SJSA1 (cell line): ENCODE measurements at places on chromosomes 3 and 15. TPM values are rescaled to one million over a fixed set of nuclear protein-coding genes. Genes with fewer than 3 reads are reported as not detected.

- DNase-seq = no peak
Measured at GRCh38 chr3:137641879-137642704, 122.0 kb upstream of the SOX14 start.

GRCh38 chr3:71313844-71314243 is 269.7 kb downstream of the FOXP1 start:
- no peak for DNase-seq

- no peak for DNase-seq
Measured at GRCh38 chr3:40019376-40019775, 210.0 kb downstream of the MYRIP start.

- peak; percentile 95 for DNase-seq
Measured at GRCh38 chr3:197394464-197395321, 96.3 kb upstream of the DLG1 start.

GRCh38 chr3:43043793-43044192 is 62.1 kb downstream of the POMGNT2 start:
- DNase-seq = no peak

DNA sequence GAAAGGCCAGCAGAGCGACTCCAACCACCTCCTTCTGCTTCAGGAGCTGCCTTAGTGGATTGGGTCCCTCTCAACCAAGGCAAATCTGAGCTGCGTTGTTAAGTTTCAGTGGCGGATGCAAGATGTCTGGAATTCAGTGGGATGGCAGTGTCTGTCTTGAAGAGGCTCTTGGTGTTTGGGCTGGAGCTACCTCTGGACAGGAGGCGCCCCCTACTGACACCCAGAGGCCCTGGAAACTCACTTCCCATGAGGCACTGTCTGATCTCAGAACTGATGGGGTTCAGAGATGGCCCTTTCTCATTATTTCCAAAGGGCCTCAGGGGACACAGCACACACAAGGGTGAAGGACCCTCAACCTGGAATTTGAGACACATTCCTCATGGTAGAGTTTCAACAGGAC is 6.0 kb upstream of the SLC28A1 start:
- no peak for DNase-seq

- DNase-seq = no peak
Measured at GRCh38 chr15:63918901-63919348, 85.2 kb upstream of the HERC1 start.

DNA sequence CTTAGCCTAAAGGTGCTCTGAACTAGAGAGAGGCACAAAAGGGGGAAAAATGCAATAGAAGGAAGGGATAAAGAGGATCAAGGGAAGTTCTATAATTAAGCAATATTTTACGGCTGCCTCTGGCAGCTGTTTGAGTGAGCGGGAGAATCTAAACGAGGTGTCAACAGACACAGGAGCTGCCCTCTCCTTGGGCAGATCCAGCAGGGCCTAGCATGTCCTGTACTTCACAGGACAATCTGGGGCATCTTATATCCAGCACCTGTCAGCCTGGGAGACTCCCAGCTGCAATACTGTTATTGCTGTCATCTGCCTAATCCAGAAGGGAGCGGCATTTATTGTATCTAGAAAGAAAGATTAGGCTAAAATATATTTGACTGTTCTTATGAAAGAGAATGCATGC is 68.9 kb downstream of the WWTR1 start:
- no peak for DNase-seq

DNA sequence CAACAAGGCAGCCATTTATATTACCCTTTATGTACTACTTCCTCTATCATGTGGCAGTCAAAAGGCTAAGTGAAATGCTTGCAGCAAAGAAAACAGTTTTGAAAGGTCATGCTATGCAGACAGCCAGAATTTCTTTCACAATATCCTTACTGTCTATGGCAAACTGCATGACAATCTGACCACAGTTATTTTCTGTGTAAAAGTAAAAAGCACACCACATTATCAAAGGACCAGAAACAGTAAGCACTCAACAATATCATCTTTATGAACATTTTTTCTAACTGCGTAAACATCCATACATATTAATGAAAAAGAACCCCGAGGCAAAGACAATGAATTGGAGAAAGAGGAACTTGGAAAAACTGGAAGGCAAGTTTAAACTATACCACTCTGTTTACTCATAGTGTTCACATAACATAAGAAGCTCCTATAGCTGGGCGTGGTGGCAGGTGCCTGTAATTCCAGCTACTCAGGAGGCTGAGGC is 47.9 kb downstream of the PIK3CB start:
- DNase-seq = no peak

GRCh38 chr15:74528876-74529275 is 12.1 kb upstream of the ARID3B start:
- no peak for DNase-seq

- no peak for DNase-seq
Measured at GRCh38 chr15:92043283-92043682, 189.8 kb downstream of the SLCO3A1 start.

- peak; percentile 45 for DNase-seq
Measured at GRCh38 chr3:5013021-5013906, 34.0 kb downstream of the BHLHE40 start.

DNA sequence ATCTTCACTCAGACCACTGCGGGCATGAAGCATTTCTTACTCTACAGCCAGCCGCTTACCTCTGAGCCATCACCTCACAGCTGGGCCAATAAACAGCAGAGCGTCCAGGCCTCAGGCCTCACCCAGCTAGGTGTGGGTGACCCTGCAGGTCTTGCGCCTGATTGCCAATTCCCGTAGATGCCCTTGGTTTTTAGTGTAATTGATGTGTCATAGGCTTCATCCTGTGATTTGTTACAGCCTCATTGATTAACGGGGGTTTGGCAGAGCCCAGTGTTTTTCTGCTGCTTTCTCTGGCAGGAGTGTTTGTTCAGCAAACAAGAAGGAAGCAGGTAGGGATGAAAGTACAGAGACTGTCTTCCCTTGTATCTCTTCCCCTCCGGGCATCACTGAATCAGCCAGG is 49.6 kb upstream of the BNIP2 start:
- no peak for DNase-seq

DNA sequence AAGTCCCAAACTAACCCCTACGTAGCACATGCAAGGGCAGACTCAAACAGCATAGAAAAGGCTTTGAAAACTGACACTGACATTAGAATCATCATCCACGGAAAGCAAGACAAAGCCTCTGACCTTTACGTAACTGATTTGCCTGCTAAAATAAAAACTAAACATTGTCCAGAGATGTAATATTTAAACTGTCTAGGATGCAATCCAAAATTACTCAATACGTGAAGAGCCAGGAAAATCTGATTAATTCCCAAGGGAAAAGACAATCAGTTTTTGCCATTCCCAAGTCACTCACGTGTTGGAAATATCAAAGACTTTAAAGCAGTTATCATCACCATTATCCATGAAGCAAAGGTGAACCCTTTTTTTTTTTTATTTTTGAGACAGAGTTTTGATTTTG is 13.3 kb upstream of the IQCF1 start:
- DNase-seq = no peak

DNA sequence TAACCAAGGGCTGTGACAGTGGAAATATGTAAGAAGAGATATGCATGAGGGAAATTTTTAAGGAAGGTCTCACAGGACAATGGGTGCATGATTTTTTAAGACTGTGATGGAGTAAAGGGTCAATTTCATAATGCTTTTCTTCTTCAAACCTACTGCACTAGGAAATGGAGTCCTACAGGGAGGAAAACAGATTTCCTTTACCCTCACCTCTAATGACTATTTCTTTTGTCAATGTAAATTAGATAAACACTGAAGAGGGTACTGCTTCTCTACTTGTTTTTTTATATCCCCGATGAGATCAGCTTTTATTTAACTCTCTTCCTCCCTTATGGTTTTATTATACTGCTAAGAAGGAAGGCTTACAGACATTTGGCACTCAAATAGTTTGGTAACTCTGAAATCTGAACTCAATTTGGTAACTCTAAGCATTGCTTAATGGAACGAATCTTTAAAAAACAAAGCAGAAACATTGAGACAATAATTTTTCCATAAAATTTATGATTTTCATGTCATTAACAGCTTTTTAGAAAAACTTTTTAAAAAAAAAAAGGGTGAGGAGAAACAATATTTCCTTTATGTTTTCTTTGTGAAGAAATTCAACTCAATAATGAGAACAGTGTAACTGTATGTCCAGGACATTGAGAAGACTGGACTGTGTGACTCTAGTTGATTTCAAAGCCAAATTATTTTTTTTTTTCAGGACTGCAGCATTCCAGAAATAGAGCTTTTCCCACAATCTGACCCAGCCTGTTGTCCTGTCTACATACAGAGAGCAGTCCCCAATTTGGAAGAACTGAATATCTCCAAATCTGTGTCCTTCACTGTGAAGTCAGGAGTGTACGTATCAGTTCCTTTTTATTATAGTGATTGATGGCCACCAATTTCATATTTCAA is 64.4 kb downstream of the CRYBG3 start:
- DNase-seq = no peak

DNA sequence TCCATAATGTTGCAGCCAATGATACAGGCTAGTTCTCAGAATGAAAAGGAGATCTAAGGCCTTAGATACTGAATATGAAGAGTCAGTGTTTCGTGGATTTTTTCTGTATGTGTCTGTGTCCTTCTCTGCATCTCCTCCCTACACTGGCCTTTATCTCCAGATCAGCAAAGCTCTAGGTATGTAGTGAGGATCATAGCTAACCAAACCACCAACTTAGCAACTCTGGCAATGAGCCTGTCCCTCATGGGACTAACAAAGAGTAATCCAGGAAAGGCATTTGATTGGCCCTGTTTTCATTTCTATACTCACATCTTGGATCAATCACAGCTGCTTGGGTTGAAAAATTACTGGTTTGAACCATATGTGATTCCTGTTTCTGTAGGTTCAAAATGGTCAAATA is 18.6 kb upstream of the CNTN3 start:
- DNase-seq = no peak

DNA sequence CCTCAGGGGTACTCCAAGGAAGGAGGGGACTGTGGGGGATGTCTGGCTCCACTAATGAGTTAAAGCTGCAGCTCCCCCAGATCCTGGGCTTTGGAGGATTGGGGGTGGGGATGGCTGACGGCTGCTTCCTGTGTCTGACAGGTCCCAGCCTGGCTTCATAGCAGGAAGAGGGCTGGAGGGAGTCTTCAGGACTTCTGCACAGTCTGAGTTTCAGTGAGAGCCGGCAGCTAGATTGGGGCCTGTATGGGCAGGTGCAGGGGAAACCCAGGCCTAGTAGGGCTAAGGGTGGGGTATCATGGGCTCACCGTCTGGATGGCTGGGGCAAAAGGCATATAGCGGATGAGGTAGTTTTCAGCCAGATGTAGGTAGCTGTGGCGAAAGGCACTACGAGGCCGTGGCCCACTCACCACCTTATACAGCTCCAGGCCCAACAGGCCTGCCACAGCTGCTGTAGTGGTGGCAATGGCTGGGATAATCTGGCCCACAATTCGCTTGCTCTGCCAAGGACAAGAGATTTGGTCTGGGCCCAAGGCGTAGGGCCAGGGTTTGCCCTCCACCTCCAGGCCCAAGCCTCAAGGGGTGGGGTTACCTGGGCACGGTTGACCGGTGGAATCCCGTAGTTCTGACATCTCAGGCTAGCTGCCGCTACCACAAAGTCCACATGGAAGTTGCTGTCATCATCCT is 4.5 kb downstream of the INKA1 start:
- DNase-seq = no peak

GRCh38 chr15:68214838-68215254 is 9.7 kb upstream of the CALML4 start:
- no peak for DNase-seq

DNA sequence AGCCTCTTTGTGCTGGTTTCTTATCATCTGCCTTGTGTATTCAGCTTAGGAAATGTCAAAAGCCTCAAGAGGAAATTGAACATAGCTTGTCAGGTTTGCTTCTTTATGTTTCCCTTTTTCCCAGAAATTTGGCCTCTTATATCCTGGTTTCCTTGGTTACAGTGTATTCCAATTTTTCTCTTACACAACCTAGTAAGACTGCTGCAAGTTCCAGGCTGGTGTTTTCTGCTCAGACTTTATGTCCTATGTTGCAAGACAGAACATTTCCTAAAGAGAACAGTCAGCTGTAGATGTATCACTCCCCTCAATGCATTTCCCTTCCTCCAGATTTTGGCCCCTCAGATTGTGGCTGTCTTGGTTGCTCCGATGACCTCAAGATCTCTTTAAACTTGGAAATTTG is 102.5 kb downstream of the SH3GL3 start:
- no peak for DNase-seq

- no peak for DNase-seq
Measured at GRCh38 chr3:160686955-160687535, 10.1 kb downstream of the ARL14 start.

DNA sequence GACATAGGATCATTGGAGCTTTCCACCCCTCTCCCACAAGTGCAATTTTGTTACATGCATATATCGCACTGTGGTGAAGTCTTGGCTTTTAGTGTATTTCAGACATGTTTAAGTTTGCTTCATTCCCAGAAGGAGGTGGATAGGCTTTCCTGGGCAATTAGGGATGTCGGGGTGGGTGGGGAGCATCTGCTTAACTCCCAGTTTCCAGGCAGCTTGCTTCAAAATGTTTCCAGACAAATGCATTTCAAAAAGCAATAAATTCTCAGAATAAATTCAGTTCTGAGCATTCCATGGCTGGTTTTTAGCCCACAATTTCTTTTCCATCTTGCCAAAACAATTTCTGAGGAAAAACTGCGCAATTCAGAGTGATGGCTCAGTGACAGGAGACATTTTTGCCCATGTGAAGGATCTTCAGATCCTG is 227.7 kb upstream of the ZPLD1 start:
- DNase-seq = no peak

GRCh38 chr3:140845882-140846281 is 95.8 kb upstream of the SLC25A36 start:
- no peak for DNase-seq

DNA sequence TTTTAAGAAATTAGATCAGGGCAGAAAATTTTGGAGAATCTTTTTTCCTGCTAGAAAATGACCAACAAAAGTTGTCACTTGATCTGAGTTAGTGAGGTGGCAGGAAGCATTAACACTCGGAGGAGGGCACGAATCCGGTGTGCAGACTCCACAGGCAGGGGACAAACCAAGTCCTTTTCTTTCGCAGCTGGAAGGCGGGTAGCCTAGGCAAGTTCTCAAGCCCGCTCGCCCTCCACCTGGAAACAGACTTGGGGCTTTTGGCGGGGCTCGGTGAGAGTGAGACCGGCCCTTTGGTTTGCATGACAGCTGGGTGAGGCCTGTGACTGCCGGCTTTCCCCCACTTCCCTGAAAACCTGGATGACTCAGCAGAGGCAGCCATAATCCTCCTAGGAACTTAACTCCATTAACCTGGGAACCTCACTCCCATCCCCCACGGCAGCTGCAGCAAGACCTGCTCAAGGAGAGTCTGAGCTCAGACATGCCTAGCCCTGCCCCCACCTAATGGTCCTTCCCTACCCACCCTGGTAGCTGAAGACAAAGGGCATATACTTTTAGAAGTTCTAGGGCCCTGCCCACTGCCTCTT is 134.8 kb downstream of the MFSD1 start:
- DNase-seq = no peak

The CCDC54 gene
- not detected in 2 replicates for total RNA-seq

The MAP2K5 gene
- total RNA-seq = 1.0 and 4.3 TPM in 2 replicates

The IMPG2 gene
- 0.05 and 0.09 TPM in 2 replicates for total RNA-seq

The FSD2 gene
- not detected in 2 replicates for total RNA-seq

The IGF2BP2 gene
- 37.9 and 96.5 TPM in 2 replicates for total RNA-seq

The HMCES gene
- total RNA-seq = 22.2 and 25.6 TPM in 2 replicates
